Renal cortex interstitium (tissue), 15 donors: ENCODE measurements at places on chromosomes 7 and 10.

DNA sequence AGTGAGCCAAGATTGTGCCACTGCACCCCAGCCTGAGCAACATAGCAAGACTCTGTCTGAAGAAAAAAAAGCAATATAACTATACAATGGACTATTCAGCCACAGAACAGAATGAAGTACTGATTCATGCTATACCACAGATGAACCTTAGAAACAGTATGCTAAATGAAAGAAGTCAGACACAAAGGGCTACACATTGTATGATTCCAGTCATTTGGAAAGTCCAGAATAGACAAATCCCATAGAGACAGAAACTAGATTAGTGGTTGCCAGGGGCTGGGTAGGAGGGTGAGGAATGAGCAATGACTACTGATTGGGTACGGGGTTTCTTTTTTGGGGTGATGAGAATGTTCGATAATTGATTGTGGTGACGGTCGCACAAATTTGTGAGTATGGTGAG, 9.6 kb upstream of the CFAP70 start:
- DNase-seq, result no peak

- no peak for DNase-seq
These were observed 66.9 kb downstream of the BAMBI start for GRCh38 chr10:28744069-28744768.

DNA sequence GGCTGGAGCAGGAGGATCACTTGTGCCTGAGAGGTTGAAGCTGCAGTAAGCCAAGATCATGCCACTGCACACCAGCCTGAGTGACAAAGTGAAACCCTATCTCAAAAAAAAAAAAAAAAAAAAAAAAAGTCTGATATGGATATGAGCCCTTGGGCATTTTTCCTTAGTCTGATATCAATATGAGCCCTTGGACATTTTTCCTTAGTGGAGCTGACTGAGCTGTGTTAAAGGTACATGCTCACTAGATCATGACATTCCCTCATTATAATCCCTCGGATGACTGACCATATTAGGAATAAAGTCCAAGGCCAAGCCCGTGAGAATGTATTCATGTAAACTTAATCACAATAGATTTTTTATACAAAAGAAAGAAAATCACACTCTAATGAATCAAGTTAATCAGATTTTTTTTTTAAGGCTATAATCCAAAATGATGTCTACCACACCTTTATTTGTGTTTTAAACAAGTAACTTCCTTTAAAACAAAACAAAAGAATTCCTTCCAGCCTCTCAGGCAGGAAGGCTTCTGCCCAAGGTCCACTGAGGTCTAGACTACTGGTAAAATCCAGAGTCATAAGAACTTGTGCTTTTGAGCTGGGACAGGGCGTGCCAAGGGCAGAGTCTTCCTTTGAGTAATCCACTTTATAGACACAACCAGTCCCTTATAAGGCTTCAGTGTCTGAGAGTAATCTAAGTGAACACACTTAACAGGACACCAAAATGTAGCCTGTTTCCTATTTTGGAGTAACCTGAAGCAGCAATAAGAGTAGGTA, 5.5 kb downstream of the PPA1 start:
- DNase-seq, result no peak

GRCh38 chr10:8331387-8331786, 276.9 kb downstream of the GATA3 start:
- no peak for DNase-seq

- no peak for DNase-seq
These were observed 34.5 kb upstream of the BPGM start for GRCh38 chr7:134612197-134612596.

DNA sequence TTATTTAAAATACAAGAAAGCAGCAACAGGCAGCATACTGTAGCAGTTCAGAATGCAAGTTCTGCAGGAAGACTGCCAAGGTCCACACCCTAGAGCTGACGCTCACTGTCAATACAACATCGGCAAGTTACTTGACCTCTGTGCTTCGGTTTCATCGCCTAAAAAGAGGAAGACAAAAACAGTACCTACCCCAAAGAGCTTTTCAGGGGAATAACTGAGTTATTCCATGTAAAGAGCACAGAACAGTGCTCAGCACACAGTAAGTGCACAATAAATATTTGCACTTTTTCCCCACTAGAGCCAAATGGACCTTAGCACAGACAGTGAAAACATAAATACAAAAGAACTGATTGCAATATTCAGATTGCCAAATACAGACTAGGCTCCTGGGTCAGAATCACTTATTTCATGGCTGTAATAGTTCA, 88.6 kb downstream of the USP6NL start:
- DNase-seq, result no peak

DNA sequence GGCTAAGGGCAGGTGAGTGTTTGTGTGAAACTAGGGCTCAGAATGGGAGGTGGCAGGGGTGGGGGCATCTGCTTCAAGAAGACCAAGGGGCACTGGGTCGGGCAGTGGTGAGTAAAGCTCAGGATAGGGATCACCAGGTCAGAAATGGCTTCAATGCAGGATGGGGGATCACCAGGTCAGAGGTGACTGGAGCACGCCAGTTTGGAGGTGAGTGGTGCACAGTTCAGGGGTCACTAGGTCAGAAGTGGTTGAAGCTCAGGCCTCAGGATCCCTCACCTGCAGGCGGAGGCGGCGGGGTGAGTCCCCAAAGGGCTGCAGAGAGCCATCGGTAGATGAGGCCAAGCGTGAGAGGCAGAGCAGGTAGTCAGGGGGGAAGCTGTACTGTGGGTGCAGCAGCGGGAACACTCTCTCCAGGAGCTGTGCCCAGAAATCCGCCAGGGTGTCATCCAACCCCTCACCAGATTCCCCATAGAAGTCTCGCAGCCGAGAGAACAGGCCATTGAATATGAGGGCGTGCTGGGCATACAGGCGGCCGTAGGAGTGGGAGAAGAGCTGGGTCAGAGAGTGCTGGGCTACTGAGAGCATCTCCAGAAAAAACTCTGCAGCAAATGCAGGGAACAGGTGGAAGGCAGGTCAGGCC, 1.8 kb downstream of the GPC2 start:
- DNase-seq, result no peak

DNA sequence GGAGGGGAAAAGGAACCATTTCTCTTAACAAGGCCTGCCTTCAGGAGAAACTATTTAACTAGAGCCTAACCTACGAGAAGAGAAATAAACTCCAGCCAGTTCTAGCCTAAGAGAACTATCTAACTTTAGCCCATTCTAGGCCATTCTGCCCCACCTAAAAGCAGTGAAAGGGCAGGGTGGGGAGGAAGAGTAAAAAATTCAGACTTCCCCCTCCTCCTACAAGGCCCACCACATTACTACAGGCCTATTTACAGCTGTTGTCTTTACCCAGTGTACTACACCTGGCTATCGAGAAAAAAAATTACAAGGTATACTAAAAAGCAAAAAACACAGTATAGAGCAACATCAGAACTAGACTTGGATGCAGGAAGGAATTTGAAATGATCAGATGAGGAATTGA, 93.0 kb downstream of the KMT2C start:
- no peak for DNase-seq

DNA sequence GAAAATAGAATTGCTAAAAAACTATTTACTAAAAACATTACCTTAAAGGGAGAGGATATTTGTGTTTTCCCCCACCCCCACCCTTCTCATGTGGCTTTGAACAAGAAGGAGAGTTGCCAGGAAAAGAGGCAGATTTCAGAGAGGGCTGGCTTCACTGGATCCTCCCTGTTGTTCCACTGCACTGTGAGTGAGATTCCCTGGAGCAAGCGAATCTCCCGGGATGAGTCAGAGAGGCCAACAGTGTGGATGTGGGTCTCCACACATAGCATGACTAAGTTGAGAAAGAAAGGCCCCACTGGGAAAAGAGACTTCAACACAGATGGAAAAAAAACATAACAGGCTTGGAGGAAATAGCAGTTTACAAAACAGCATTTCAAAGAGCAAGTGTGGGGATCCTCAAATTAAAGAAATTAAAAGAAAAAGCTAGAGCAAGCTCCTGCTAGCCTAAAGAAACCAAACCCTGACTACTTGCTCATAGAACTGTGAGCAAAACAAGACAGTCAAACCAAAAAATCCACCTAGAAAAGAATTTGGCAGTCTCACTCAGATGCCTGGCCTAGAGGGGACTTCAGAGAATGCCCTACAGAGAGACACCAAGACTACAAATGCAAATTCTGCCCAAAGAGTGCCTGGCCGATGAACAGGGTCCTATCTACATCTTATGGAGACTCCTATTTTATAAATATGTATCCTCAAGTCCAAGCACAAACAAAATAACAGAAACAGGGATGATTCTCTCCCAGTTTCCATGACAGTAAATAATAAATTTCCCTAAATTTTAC, 3.4 kb downstream of the CAV1 start:
- DNase-seq, result no peak

DNA sequence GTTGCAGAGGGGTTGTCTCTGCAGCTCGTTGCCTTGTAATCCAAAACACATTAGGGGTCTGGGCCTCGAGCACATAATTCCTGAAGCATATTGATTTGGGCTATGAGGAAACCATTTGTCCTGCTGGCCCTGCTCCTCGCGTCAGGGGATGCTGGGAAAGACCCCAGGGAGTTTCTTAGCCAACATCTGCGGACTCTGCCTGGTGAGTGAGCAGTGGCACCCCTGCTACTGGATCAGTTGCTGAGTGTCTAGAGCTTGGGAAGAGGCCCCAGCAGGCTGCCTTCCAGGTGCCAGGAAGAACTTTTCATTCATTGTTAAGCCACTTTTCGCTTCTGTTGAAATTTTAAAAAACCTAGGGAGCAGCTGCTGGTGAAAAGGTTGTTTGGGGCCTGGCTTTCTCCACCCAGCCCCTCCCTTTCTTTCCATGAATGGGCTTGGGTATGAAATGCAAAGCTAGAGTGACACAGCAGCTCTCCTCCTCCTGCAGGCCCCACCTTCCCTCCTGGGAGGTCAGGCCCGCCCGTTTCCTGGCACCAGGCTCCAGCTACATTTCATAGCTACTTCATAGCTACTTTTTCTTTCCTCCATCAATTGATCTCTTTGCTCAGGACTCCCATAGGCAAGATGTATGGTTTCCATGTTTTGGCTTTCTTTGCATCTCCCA, 26.8 kb downstream of the TACR2 start:
- no peak for DNase-seq

GRCh38 chr7:57398548-57398947, 51.4 kb upstream of the ZNF716 start:
- no peak for DNase-seq

DNA sequence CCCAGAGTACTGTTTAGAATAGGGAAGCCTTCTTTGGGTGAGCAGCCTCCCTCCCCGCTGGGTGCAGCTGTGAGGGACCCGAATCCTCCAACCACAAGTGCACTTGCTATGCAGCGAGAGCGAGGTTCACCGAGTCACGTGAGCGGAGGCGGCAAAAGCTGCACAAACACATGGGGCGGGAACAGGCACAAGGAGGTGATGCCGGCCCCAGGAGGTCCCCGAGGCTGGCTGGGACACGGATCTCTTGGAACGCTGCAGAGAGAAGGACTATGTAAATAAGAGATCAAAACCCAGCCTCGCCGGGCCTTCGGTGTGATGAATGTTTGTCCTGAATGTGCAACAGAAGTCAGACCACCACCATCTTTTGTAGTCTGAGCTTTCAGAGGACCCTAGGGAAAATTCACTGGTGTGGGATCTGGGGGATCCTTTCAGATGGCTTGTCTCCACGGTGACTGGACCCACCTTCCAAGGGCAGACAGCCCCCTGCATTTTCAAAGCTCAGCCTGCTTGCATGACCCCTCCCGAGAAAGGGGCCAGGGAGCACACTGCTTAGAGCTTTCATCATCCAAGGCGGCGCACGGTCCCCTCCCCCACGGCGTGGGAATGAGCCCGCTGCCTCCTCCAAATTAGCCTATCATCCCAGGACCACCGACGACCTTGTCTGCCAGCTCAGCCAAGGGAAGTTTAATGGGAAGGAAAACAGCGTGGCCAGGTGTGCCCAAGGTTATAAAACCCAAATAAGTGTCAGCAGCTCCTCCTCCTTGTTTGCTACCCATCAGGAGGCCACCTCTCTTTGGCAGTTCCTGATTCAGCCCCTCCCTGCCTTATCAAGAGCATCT, 327.7 kb downstream of the CXCL12 start:
- no peak for DNase-seq

DNA sequence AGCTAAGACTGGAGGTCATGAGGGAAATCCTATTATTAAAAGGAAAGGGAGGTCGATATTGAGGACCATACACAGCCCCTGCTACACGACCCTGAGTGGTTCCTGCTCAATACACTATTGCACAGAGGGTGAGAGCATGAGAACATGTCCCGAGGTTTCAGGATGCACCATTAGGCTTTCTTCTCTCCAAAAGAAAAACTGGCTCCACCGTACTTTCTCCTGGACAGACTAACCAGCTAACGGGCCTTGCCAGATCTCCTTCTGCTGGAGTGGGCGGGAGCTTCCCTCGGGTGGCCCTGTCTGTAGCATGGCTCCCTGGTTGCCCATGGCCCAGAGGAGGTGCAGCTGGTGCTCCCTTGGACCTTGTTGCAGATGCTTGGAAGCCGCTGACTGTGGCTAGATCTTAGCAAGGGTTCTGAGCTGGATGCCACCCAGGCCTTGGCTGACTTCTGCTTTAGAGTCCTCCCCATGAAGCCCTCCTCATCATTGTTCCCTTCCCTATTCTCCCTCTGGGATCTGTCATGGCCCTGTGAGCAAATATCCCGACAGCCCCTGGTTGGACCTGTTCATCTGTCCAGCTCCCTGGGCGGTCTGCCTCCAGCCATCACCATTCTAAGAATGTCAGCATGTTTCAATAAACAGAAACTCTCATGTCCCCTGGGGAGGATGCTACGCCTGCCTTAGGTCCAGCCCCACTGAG, 52.9 kb upstream of the SHH start:
- no peak for DNase-seq

DNA sequence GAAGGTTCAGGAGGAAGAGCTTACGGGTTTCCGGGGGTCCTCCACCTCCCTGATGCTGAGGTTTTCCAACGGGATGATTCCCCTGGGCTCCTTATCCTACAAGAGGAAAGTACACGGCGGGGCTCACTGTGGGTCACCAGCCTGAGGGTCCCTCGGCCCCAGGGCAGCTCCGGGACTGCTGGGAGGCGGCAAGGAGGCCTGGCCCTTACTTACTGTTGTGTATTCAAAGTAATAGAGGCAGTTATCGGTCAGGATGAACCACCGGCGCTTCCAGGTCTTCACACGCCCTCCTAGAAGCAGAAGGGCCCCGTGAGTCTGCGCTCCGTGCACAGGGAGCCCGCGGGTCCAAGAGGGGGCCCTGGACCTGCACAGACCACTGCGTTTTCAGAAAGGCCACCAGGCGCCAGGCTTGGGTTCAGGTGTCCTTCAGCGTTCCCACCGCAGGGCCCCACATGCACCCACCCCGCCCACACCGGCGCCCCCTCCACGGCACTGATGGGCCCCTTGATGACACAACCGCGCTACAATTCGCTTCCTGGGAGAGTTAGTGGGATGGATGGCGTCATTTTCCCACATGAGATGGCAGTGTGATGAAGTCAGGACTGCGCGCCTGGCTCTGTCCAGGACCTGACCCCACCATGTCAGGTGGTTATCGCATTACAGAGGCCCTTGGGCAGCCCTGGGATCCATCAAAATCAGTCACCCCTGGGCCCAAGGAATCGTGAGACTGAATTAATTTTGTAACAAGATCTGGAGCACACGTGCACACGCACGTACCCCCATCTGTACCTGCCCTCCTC, 106.7 kb downstream of the CYTH3 start:
- no peak for DNase-seq
